ENCODE measurements at places on chromosomes 6 and 20. TPM values are rescaled to one million over a fixed set of nuclear protein-coding genes. Genes with fewer than 3 reads are reported as not detected.

GRCh38 chr6:152305672-152306071 is 331.5 kb downstream of the SYNE1 start:
- no peaks in the 10 kb centered on the region for H3K27me3 ChIP-seq
- peaks cover 2% of the 10 kb centered on the region for H3K4me1 ChIP-seq
- peak; percentile 24 for DNase-seq
- peaks cover 22% of the 10 kb centered on the region for H3K36me3 ChIP-seq
- no peak overlapping the region for H3K4me3 ChIP-seq
- no peak overlapping the region for H3K27ac ChIP-seq

DNA sequence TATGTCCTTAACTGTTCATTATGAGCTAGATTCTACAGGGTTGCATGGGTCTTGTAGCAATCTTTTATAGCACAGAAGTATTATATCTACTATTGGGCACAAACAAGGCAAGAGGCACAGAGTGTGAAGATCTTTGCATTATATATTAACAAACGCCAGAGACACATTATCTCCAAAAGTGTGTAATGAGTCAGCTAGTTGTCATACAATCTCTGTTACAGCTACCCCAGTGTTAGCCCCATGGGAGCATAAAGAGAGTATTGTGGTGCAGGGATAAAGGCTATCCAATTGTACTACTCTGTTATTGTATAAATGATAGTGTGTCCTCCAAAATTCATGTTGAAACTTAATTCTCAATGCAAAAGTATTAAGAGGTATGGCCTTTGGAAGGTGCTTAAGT is 148.4 kb upstream of the RIMS1 start:
- H3K36me3 ChIP-seq, result no peaks in the 10 kb centered on the region
- no peak for DNase-seq
- H3K27me3 ChIP-seq, result no peaks in the 10 kb centered on the region
- H3K4me3 ChIP-seq, result no peak overlapping the region
- H3K4me1 ChIP-seq, result no peaks in the 10 kb centered on the region

- no peaks in the 10 kb centered on the region for H3K4me1 ChIP-seq
- H3K27me3 ChIP-seq, result no peaks in the 10 kb centered on the region
- peaks cover 64% of the 10 kb centered on the region for H3K36me3 ChIP-seq
- no peak overlapping the region for H3K4me3 ChIP-seq
- no peak for DNase-seq
Observed at GRCh38 chr20:61997891-61998290, 67.8 kb downstream of the TAF4 start.

HLA-DQB2 gene
- polyA plus RNA-seq, result not detected

GRCh38 chr6:143549221-143549948 is 37.9 kb upstream of the FUCA2 start:
- H3K27ac ChIP-seq, result no peak overlapping the region
- no peak overlapping the region for H3K4me3 ChIP-seq
- no peaks in the 10 kb centered on the region for H3K27me3 ChIP-seq
- H3K4me1 ChIP-seq, result peaks cover 5% of the 10 kb centered on the region

DNA sequence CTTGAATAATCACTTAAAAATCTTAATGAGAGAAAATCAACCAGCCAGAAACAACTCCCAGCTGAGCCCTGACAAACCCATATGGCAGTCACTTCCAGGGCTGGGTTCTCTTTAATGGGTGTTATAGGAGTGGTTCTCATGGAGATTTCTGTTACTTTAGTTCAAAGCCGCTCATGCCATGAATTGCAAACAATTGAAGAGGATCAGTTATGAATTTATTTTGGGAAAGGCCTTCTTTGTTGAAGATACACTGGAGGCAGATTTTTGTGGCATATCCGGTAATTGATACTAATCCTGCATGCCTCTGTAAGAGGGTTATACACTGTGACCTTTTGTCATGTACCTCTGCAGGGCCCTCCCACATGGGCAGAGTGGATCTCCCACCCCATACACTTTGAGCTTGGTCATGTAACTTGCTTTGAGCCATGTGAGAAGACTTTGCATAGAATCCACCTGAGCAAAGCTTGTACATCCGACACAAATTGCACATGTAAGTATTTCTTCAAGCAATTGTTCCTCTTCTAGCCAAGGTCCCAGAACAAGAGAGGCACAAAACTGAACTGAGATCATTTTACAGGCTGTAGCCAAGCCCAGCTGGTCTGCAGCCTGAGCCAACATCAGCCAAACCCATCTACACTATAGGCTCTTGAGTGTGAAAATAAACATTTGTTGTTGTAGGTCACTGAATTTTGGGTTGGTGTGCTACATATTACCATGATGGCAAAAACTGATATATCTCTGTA is 492.3 kb downstream of the PREX1 start:
- no peaks in the 10 kb centered on the region for H3K36me3 ChIP-seq
- no peak overlapping the region for H3K4me3 ChIP-seq
- no peak overlapping the region for H3K27ac ChIP-seq
- peaks cover 2% of the 10 kb centered on the region for H3K4me1 ChIP-seq

- peak; percentile 23 for DNase-seq
- no peak overlapping the region for H3K4me3 ChIP-seq
- H3K36me3 ChIP-seq, result no peaks in the 10 kb centered on the region
- no peaks in the 10 kb centered on the region for H3K27me3 ChIP-seq
- no peak overlapping the region for H3K27ac ChIP-seq
Observed at GRCh38 chr6:116265041-116265829, 11.4 kb upstream of the TSPYL4 start.

SAMD3 gene
- polyA plus RNA-seq, result 3.9 TPM

- no peak for DNase-seq
- no peak overlapping the region for H3K4me3 ChIP-seq
- H3K27ac ChIP-seq, result no peak overlapping the region
- H3K27me3 ChIP-seq, result no peaks in the 10 kb centered on the region
- H3K36me3 ChIP-seq, result no peaks in the 10 kb centered on the region
- peaks cover 3% of the 10 kb centered on the region for H3K4me1 ChIP-seq
Observed at GRCh38 chr6:142879527-142879926, 65.4 kb downstream of the HIVEP2 start.

INSM1 gene
- polyA plus RNA-seq, result not detected

DNA sequence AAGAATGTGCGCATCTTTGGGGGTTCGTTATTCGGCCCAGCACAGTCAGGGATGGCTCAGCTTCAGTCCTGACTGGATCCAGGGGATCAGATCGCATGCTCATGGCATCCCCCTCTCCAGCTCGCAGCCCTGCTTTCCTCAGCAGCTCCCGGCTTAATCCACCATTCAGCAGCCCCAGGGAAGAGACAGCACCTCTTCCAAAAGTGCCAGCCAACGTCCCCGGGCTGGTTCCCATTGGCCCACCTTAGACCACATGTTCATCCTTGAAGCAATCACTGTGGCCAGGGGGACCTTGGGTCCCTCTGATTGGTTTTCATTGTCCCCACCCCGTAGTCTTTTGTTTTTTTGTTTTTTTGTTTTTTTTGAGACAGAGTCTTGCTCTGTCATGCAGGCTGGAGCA is 188.7 kb downstream of the ZMYND8 start:
- no peaks in the 10 kb centered on the region for H3K27me3 ChIP-seq
- H3K27ac ChIP-seq, result no peak overlapping the region
- peaks cover 1% of the 10 kb centered on the region for H3K36me3 ChIP-seq

DEFB132 gene
- polyA plus RNA-seq, result not detected

DNA sequence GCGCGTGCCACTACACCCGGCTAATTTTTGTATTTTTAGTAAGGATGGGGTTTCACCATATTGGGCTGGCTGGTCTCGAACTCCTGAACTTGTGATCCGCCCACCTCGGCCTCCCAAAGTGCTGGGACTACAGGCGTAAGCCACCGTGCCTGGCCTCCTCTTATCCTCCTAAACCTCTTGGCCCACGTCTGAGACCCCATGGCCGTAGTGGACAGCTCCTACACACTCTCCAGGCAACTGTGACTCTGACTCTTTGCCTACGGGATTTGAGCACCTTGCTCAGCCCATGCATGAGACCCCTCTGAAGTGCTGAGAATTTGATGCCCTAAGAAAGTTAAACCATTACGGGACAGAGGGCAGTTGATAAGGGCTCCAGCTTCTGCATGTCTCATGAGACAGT is 25.0 kb downstream of the PERP start:
- no peaks in the 10 kb centered on the region for H3K27me3 ChIP-seq
- DNase-seq, result no peak
- no peak overlapping the region for H3K4me3 ChIP-seq
- no peak overlapping the region for H3K27ac ChIP-seq

C6orf15 gene
- not detected for polyA plus RNA-seq

DNA sequence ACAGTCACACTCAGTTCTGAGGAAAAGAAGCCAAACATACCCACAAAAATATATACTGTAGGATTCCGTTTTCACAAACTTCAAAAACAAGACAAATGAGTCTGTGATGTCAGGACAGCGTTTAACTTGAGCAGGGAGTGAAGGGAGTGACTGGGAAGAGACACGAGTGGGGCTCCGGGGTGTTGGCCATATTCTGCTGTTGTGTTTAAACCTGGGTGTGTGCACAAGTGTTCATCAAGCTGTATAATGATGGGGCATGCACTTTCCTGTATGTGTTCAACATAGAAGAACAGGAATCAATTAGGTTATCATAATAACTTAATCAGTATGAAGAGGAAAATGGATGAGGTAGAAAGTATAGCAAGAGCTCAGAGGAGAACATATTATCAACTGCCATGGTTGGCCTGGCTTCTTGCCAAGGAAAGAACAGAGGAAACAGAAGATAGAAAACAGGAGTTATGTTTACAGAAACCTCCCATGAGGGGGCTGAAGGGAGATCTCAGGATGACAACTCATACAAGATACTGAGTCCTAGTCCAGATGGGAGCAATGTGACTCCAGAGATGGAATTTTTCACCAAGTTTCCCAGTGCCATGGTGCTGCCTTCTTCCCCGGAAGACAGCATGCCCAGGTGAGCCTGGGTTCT is 15.1 kb upstream of the AFDN start:
- H3K27ac ChIP-seq, result no peak overlapping the region
- DNase-seq, result no peak
- no peaks in the 10 kb centered on the region for H3K36me3 ChIP-seq
- no peak overlapping the region for H3K4me3 ChIP-seq
- no peaks in the 10 kb centered on the region for H3K4me1 ChIP-seq

- peaks cover 17% of the 10 kb centered on the region for H3K36me3 ChIP-seq
- peak overlapping the region; percentile 41 for H3K27ac ChIP-seq
- DNase-seq, result peak; percentile 72
- no peaks in the 10 kb centered on the region for H3K27me3 ChIP-seq
- H3K4me1 ChIP-seq, result peaks cover 7% of the 10 kb centered on the region
Observed at GRCh38 chr6:139370283-139370998, 4.0 kb downstream of the CITED2 start.

DNA sequence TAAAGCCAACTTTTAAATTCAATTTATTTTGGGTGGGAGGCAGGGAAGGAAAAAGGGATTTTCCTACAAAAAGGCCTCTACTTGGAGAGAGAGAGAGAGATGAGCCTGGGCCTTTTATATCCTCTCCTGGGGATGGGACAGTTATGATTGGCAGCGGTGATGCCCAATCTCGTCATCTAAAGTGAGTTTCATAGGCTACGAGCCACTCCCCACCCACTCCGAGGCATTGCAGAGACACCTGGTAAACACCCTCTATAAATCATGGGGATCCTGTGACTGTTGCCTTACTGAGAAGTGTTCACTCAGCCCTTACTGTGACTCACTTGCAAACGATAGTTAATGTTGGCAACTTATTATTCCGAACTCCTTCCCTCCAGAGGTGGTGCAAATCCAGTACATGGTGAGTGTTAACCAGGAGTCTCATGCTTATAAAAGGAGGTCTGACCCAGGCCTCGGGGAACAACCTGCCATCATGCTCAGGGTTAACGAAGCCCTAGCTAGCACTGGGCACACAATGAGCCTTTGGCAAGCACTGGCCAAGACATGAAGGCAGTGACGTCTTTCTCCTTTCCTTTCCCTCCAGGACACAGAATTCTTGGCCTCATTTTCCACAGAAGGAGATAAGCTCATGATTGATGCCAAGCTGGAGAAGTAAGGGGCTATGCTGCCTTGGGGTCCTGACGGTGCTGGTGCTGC is 20.5 kb downstream of the BPIFB4 start:
- H3K4me3 ChIP-seq, result no peak overlapping the region
- DNase-seq, result no peak
- H3K27ac ChIP-seq, result no peak overlapping the region
- H3K4me1 ChIP-seq, result no peaks in the 10 kb centered on the region
- no peaks in the 10 kb centered on the region for H3K27me3 ChIP-seq

- H3K4me1 ChIP-seq, result no peaks in the 10 kb centered on the region
- no peak for DNase-seq
- no peaks in the 10 kb centered on the region for H3K27me3 ChIP-seq
- H3K4me3 ChIP-seq, result no peak overlapping the region
- no peak overlapping the region for H3K27ac ChIP-seq
- H3K36me3 ChIP-seq, result no peaks in the 10 kb centered on the region
Observed at GRCh38 chr20:43387737-43388136, 70.0 kb upstream of the SRSF6 start.

GRCh38 chr6:43231053-43231452 is 1.8 kb upstream of the DNPH1 start:
- H3K36me3 ChIP-seq, result peaks cover 2% of the 10 kb centered on the region
- H3K27ac ChIP-seq, result no peak overlapping the region
- no peak overlapping the region for H3K4me3 ChIP-seq
- H3K27me3 ChIP-seq, result peaks cover 24% of the 10 kb centered on the region
- DNase-seq, result no peak

CASS4 gene
- polyA plus RNA-seq, result 29.6 TPM

SLC4A11 gene
- polyA plus RNA-seq, result 0.95 TPM

- no peak overlapping the region for H3K4me3 ChIP-seq
- peaks cover 4% of the 10 kb centered on the region for H3K4me1 ChIP-seq
- H3K27me3 ChIP-seq, result no peaks in the 10 kb centered on the region
- DNase-seq, result no peak
- H3K27ac ChIP-seq, result no peak overlapping the region
Observed at GRCh38 chr6:20440296-20440695, 38.6 kb downstream of the E2F3 start.

- no peaks in the 10 kb centered on the region for H3K4me1 ChIP-seq
- DNase-seq, result no peak
Observed at GRCh38 chr20:24933266-24933908, 15.7 kb upstream of the CST7 start.

DNA sequence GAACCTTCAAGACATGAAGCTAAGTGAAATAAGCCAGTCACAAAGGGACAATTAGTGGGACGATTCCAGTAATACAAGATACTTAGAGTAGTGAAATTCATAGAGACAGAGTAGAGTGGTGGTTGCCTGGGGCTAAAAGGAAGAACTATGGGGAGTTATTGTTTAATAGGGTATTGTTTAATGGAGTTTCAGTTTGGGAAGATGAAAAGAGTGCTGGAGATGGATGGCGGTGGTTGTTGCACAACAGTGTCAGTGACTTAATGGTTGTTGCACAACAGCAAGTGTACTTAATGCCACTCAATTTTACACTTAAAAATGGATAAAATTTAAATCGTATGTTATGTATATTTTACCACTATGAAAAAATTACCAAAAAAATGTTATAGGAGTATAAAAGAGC is 209.7 kb upstream of the TENT5A start:
- DNase-seq, result no peak
- H3K27ac ChIP-seq, result no peak overlapping the region
- H3K36me3 ChIP-seq, result no peaks in the 10 kb centered on the region
- H3K4me3 ChIP-seq, result no peak overlapping the region
- no peaks in the 10 kb centered on the region for H3K27me3 ChIP-seq

GABRR1 gene
- polyA plus RNA-seq, result not detected
